ENCODE measurements at places on chromosomes 7 and 10.

DNA sequence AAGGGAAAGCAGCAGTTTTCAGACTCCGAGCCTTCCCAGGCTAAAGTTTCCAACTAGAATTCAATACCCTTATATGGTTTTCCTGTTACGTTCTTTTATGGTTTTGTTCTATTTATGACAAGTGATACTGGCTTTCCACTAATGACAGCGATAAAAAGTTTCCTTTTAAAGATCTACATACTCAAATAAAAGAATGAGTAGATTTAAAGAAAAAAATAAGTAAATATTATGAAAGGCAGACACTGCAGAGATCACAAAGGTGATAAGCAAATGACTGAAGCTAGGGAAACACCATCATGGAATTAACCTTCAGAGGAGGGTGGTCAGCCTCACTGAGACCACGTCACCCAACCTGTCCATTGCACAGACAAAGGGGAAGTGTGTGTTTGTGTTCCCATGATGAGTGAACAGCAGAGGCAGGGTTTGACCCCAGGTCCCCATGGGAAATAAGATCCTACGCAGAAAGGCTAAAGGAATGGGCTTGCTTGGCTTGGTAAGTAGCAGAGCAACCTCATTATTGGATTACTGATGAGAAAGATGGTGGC lies 4.0 kb downstream of the VSIR start:
- DNase-seq = no peak

GRCh38 chr7:40298421-40298820 lies 163.6 kb downstream of the SUGCT start:
- DNase-seq = no peak

DNA sequence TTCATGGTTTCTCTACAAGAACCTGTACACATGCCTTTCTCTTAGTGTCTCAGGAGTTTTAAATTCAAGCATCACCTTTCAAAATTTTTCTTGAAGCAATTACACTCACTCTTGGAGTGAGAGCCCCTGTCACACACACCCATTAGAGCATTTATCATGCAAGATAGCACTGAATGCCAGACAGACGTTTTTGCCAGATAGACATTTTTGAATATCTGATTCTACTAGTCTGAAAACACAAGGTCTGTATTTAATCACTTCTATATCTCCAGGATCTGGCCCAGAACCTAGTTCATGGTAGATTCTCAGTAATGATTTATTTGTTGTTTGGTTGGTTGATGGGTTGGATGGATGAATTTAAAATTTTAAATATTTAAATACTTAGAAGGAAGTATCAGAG lies 60.9 kb upstream of the PDE1C start:
- DNase-seq = no peak

DNA sequence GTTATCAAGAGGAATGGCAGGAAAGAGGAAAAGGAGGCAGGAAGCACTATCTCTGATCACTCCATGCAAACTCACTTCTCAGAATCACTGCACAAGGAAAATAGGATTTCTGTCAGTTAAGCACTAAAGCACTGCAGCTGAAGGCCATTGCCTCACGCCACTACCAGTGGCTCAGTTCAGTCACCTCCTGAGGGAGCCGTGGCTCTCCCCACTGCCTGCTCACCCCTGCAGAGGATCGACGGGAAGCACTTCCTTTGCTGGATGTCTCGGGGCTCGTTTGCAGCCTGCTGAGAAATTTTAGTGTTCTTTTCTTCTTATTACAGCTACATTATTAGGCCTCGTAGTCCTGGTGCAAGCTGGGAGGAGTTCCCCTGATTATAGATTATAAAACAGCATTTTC lies 90.1 kb upstream of the ADCY1 start:
- DNase-seq = no peak

GRCh38 chr7:25854608-25855497 lies 297.1 kb upstream of the NFE2L3 start:
- DNase-seq = peak; percentile 42

DNA sequence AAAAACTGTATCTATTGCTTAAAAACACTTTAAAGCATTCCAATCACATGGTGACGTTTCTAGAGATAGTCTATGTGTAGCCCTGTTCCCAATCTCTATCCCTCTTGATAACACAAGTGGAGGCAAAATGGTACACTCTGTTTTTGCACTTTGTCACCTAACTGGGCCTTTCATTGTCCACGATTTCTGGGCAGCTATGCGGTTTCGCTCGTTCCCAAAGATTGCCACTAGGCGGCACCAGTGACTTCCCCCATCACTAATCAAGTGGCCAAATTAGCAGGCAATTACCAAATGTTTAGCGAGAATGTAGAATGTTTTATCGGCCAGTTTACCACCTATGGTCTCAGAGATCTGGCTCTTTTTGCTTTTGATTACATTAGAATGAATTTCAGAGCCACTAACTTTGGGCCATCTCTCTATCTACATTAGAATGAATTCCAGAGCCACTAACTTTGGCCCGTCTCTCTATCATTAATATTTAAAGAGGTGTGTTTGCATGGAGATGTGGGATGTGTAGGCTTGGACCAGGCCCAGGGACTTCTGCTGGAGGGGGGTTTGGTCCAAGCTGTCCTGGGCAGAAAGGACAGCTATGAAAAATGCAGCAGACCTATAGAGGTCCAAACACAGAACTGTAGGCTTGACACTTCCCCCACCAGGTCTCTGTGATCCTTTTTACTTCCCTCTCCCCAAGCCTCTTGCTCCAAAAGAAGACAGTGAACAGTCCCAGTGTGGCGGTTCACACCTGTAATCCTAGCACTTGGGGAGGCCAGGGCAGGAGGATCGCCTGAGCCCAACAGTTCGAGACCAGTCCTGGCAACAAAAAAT lies 90.1 kb downstream of the EPC1 start:
- no peak for DNase-seq

DNA sequence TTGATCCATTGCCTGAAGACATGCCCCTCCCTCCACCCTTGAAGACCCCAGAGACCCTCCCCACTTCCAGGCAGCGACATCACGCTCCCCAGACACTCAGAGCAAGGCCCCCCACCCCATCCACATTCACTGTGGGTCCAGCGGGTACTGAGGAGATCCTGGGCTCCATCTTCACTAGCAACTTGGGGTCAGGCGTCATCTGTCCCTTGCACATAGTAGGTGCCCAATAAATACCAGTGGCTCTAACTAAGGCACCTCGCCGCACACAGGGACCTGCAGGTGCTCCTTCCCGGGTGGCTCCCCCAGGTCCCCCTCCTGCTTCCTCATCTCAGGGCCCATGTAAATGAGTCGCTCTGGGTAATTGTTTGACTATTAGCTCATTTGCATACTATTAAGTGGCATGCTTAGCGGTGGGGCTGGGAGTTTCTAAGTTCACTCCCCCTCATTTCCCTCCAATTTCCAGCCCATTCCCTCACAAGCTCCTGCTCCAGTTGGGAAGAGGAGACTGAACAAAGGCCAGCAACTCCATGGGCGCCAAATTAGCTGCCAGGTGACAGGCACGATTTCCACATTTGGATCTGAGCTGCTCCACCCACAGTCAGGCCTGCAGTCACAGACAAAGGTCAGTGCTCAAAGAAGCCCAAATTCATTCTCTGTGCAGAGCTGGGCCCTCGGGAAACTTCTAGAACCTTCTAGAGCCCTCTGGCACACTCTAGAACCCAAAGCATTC lies 29.7 kb downstream of the EBF3 start:
- no peak for DNase-seq

- no peak for DNase-seq
These were observed 43.1 kb downstream of the CARD11 start for GRCh38 chr7:3000566-3000965.

DNA sequence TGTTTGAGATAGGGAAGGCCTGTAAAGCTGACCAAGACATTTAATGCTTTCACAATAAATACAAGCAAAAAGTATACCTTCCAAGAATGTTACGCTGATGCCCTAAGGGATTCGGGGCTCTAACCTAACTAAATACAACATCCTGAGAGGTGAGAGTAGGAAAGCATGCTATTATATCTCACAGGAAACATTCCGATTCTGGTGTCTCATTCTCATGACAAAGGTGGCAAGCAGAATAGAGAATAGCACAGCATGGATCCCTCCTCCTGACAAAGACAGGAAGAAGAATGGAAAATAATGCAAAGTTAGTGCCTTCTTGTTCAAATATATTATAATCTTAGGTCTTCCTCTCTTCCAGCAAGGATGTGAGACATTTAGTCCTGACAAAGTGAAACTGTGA lies 504.3 kb downstream of the TFEC start:
- DNase-seq = no peak

DNA sequence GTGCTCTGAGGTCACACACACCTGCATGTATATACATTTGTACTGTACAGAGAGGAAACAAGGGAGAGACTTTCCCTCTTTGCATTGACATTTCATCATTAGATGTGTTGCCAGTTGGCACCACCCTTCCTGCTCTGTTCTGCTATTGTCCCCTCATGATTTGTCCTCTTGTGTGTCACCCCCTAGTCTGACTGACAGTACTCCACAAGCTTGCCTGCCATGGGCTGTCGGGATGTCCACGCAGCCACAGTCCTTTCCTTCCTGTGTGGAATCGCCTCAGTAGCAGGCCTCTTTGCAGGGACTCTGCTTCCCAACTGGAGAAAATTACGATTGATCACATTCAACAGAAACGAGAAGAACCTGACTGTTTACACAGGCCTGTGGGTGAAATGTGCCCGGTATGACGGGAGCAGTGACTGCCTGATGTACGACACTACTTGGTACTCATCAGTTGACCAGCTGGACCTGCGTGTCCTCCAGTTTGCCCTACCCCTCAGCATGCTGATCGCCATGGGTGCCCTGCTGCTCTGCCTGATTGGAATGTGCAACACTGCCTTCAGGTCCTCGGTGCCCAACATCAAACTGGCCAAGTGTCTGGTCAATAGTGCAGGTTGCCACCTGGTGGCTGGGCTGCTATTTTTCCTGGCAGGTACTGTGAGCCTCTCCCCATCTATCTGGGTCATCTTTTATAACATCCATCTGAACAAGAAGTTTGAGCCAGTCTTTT lies 9.4 kb downstream of the CLDN12 start:
- DNase-seq = no peak

DNA sequence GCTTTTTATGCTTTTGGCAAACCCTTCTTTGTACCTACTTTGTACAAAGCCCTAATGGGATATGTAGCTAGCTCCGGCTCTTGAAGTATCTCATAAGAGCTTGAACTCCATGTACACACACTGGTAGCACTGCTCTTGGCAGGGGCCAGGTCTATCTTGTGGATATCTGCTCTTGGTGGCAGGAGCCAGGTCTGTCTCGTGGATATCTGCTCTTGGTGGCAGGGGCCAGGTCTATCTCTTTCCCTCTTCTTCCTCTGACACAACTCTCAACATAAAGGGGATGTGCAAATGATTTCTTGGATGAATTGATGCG lies 91.9 kb downstream of the WNT2 start:
- DNase-seq = no peak

DNA sequence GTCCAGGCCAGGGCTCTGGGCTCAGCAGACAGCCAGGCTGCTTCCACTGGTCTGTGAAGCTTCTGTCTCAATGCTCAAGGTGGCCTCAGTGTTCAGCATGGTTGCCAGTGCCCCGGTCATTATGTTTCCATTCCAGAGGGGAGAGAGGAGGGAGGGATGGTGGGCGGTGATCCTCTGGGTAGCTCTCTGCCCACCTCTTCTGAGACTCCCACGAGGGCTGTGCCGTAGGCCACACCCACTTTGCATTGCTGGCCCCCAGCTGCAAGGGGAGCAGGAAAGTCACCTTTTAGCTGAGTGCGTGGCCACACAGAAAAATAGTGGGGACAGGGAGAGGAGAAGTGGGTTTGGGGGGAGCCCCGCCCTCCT lies 42.5 kb downstream of the FOXK1 start:
- no peak for DNase-seq

- no peak for DNase-seq
These were observed 50.2 kb upstream of the ZMIZ1 start for GRCh38 chr10:79018521-79019011.

GRCh38 chr10:112475575-112476218 lies 28.7 kb downstream of the VTI1A start:
- no peak for DNase-seq

DNA sequence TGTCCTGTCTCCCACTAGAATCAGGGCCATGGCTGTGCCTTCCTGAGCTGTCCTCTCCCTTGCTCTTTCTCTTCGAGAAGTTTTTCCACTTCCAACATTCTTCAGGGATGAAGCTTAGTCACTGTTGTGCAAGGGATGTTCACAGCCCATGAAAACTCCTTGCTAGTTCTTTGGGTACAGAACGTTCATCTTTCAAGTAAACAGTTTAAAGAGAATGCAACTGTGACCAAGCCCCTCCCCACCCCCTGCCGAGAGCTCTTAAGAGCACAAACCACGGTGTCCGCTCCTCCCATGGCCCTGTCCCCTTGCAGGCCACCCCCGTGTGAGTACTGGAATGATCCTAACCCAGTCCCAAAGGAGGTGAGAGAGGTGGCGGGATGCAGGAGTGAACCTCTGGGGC lies 161.1 kb upstream of the RHEB start:
- no peak for DNase-seq

DNA sequence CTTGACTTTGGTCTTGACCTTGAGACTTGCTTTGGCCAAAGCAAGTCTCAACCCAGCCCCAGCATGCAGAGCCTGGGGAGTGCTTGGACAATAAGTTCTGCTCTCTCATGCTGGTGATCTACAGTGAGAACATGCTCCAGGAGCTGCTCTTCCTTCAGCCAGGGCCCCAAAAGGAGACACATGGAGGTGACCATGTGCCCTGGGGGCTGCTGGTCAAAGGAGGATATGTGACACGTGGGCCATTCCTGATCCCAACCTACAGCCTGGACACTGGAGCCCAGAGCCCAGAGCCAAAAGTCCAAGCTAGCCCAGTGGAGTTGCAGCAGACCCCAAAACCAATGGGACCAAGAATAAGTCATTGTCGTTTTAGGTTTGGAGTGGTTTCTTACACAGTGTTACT lies 78.2 kb upstream of the CHST15 start:
- DNase-seq = no peak

- DNase-seq = no peak
These were observed 204.3 kb downstream of the CCDC7 start for GRCh38 chr10:32650246-32650655.

DNA sequence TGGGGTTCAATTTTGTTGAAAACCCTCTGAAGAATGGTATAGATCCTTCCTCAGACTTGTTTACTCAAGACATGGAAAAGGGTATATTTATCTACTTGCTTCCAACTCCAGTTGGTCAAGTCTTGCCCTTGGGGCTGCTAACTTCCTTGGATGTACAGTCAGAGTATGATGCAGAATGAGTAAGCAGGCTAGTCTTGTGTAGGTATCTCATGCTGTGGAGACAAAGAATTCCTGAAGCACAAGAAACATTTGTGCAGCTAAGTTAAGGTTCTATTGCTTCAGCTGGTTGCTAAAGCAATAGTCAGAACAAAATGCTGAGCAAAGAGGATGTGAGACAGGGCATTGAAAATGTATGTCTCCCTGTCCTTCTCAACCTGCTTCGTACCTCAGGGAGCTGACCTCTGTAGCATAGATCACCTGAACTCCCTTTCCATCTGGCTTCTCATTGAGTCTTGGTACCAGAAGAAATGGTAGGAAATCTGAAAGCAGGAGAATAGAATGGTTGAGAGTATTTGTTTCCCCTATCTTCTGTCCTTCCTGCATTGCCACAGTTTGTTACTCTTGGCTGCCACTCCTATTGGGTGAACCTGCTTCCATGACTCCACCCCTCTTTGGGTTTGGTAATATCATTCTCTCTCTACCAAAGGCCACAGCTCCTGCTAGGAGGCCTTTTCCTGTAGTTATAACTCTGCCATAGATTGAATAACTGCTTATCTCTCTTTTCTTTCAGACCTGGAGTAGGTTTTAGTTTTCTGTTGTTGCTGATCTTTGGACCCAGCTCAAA lies 346.0 kb downstream of the PHF14 start:
- DNase-seq = no peak

GRCh38 chr10:30039988-30040387 lies 19.4 kb downstream of the JCAD start:
- no peak for DNase-seq
